ENCODE measurements at places on chromosomes 5 and 9.

DNA sequence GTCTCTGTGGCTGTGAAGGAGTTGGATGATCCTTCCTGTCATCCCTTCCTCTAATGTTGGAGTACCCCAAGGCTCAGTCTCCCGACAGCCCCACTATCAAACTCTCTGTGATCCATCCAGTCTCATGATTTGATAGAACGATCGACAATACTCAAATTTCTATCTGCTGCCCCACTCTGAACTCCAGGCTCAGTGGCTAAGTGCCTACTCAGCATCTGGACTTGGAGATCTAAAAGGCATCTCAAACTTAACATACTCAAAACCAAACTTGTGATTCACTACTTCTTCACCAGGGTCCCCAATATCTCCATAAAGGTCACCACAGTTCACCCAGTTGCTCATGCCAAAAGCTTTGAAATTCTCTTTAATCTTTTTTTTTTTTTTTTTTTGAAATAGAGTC lies 15.1 kb upstream of the STRBP start:
- DNase-seq, result no peak

DNA sequence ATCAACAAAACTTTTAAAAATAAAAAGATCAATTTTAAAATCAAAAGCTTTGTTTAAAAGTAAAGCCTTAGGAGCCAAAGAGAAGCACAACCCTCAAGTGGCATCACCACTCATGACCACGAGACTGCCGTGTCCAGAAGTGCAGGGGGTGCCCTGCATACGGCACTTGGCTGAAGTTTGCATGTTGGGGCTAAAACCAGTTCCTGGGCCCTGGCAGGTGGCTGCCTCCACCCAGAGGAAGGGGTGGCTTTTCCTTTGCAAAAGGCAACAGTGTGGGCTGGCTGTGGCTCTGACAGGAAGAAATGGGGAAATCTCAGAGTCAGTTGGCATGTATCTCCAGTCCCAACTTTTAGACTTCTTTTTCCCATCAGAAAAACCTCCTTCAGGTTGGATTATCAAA lies 15.3 kb downstream of the TRMO start:
- DNase-seq, result no peak

- no peak for DNase-seq
These were observed 12.2 kb downstream of the CD74 start for GRCh38 chr5:150400316-150401075.

DNA sequence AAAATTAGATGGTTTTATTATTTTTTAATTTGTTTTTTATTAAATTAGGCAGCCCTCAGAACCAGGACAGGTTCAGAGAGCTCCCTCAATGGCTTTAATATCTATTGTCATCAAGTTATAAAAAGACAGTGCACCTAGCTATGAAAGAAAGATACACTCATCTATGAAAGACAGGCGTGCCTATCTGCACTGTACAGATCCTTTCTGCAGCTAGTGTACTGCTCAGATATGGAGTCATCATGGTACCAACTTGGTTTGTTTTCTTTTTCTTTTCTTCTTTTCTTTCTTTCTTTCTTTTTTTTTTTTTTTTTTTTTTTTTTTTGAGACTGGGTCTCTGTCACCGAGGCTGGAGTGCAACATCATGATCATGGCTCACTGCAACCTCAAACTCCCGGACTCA lies 54.8 kb upstream of the GPBP1 start:
- DNase-seq, result no peak

DNA sequence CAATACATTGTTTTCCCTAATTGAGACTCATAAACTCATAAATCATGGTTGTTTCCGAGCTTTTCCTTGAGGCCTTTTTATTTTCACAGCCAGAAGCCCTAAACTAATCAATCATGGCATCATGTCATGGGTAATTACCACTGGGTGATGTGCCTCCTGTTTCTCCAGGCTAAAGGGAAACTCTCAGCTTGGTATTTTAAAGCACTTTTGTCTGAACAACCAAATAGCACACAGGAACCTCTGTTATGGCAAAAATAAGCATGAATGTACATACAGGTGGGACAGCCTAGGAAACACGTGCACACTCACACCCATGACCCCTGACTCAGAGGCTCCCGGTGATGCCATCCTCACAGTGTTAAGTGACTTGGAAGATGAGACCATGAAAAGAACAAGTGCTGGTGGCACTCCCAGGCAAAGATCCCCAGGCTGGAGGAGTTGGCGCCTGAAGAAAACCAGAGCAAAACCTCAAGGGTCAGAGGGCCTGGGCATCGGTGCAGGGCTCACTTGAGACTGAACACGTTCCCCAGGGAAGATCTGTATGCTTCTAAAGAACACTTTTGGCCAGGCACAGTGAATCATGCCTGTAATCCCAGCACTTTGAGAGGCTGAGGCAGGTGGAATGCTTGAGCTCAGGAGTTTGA lies 154.3 kb downstream of the ROR2 start:
- DNase-seq, result no peak

GRCh38 chr5:82641331-82642003 lies 363.3 kb upstream of the RPS23 start:
- peak; percentile 94 for DNase-seq

- DNase-seq, result no peak
These were observed 47.8 kb downstream of the RNF145 start for GRCh38 chr5:159161361-159162214.

GRCh38 chr9:5575000-5575399 lies 53.9 kb upstream of the RIC1 start:
- DNase-seq, result no peak

- DNase-seq, result no peak
These were observed 234.9 kb downstream of the SAXO1 start for GRCh38 chr9:18798106-18798505.

DNA sequence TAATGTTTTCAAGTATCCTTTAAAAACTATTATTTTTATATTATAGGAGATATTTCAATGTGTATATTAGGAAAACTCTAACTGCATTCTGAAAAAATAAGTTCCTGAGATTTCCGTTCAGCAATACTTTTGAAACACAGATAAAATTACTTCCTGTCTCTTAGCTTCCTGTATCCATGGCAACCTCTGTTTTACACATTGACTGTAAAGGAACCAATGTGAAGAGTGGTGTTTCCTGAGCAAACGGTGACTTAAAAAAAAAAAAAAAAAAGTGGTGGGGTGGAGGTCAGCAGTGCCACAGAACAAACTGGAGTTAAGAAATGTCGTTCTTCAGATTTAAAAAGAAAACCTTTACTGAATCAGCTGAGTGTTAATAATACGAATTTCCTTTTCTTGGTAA lies at the start of gene LRRC70:
TSS of gene LRRC70 (plus strand) at position 280 of the 400 bp plus-strand sequence. CDS start 620 bp downstream, outside the sequence.
- peak; percentile 89 for DNase-seq

- DNase-seq, result peak; percentile 47
These were observed 22.8 kb downstream of the PCDH1 start for GRCh38 chr5:141855265-141856036.
